Brain (organoid and tissue), 16 donors: ENCODE measurements at places on chromosomes 3 and 15. TPM values are rescaled to one million over a fixed set of nuclear protein-coding genes. Genes with fewer than 3 reads are reported as not detected.

NANOGP8 gene
- not detected for polyA plus RNA-seq

GRCh38 chr3:134976948-134977347 lies 181.9 kb downstream of the EPHB1 start:
- DNase-seq = no peak

- no peak for DNase-seq
These were observed 605.0 kb upstream of the CBLB start for GRCh38 chr3:106473576-106474475.

- DNase-seq = no peak
These were observed 890.6 kb upstream of the NR2F2 start for GRCh38 chr15:95439922-95440376.

DNA sequence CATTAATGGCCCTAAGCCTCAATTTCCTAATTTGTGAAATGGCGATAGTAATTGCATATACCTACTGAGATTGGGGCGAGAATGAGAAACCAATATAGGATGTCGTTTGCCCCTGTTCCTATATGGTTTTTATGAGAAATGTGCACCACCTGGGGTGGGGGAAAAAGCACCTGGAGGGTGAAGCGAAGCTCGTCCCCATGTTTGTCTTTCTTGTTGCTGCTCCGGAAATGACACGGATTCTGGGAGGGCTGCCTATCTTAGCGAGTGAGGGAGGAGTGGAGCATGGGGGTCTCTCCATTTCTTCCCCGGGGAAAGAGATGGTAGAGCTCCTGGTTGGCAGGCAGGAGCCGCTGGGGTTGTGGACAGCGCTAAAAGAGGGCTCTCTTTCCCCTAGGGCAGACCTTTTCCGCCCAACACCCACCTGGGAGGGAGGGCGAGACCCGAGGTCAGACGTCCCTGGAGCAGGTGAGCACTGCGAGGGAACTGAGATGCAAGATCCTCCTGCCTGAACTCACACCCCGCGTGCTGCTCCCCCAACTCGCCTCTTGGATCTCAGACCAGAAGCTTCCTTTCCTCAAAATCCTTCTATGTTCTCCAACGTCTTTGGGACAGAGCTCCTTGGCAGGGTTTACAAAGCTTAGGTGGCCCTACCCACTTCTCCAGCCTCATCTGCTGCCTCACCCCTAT lies 5.6 kb upstream of the BAHD1 start:
- no peak for DNase-seq

DNA sequence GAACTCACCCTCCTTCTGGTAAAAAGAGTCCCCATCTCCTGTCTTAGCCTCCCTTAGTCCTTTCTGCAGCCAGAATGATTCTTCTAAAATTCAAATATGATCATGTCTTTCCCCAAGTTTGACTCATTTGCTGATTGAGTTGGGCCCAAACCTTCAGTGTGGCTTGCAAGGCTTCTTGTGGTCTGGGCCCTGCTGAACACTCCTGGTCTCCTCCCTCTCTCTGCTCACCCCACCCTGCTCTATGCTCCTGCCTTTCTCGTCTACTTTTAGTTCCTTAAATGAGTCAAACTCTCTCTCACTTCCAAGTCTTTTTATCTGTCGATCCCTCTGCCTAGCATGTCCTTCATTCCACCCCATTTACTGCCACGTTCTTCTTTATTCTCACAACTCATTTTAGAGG lies 72.6 kb downstream of the CCR1 start:
- no peak for DNase-seq

DNA sequence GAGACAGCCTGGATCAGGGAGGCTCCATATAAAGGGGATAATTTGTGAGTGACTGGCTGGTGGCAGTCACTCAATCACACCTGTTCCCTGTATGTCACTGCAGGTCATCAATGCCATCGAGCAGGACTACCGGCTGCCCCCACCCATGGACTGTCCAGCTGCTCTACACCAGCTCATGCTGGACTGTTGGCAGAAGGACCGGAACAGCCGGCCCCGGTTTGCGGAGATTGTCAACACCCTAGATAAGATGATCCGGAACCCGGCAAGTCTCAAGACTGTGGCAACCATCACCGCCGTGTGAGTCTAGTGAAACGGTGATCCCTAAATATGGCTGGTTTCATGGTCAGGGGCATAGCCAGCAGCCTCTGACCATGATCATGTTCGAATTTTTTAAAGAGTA lies 453.2 kb downstream of the EPHB1 start:
- DNase-seq = no peak

DNA sequence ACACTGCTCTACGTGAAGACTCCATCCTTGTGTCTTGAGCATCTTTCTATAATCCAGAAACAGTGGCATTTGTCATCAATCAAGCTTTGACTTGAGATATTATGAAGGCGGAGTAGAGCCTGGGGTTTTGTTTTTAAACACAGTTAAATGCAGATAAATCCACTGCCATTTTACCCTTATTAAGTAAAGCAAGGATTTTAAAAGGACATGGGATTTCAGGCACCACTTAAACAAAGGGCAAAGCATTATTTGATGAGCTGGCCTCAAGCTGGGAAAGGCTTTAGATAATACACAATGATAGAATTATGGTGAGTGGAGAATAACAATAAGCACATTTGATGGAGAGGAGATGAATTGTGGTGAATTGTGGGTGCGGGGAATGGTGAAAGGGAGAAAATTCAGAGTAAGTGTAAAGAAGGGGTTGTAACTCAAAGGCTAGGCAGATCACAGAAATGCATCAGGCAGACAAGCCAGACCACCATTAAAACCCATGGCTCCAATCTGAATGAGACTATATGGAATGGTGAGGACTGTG lies 54.9 kb upstream of the GLCE start:
- no peak for DNase-seq
